ENCODE measurements at places on chromosomes 12 and 14.

DNA sequence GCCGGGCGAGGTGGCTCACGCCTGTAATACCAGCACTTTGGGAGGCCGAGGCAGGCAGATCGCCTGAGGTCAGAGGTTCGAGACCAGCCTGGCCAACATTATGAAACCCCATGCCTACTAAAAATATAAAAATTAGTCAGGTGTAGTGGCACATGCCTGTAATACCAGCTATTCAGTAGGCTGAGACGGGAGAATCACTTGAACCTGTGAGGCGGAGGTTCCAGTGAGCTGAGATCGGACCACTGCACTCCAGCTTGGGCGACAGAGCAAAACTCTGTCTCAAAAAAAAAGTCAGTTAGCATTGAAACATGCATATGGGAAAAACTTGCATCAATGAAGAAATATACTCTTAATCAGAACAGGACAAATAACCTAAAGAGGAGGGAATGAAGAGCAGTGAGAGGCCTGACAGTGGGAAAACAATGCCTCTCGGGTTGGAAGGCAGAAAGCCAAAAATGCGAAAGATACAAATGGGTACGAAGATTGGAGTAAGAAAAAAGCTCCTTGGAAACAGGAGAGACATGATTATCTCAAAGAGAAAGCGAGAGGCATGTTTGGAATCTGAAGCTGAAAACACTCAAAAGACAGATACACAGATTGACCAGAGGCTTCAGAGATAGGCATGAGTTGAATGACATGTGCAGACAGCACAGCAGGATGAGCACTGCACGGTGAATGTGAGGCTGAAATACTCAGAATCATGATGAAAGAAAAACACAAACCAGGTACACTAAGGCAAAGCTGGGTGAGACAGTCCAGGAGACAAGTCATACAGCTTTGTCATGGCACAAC lies 30.6 kb downstream of the RESF1 start:
- DNase-seq, result no peak

DNA sequence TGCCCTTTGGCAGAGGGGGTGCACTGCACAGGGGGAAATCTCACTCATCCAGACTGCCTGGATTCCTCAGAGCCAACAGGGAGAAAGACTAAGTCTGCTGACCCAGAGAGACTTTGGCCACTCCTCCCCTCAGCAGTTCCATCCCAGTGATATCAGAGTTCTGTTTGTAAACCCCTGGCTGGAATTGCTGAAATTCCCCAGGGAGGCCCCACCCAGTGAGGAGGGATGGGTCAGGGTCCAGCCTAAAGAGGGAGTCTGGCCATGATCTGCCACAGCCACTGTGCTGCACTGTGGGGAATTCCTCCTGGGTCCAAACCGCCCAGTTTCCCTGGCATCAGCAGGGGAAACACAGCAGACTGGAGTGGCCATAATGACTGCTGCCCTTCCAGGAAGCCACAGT lies 54.9 kb upstream of the USP15 start:
- no peak for DNase-seq

DNA sequence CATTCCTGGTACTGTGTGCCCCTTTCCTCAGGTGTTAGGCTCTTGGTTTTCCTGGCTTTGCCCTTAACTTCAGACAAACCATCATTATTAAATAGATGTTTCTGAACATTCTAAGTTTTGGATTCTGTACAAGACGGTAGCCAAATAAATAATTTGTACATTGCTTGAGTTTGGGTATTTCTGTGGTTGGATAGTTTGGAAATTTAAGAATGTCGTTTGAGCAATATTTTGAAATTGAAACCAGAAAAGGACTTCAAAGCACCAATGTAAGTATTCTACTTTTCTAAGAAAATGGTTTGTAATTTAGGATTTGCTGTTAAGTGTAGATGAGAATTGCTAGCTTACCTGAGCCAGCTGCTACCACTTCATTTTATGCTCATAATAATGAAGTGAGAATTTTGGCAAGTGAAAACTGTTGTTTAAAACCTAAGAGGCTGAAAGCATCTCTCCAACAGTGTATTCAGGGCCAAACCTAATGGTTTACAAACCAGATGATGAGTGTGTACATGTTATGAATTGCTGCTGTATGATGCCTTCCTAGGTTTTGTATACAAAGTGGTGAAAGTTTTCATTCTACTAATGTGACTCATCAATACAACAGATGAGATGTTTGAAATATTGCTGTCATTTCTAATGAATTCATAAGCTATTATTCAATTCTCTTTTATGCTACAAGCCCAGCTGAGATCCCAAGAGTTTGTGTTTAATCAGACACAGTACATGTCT lies 181.5 kb upstream of the PRKD1 start:
- DNase-seq, result peak; percentile 82

DNA sequence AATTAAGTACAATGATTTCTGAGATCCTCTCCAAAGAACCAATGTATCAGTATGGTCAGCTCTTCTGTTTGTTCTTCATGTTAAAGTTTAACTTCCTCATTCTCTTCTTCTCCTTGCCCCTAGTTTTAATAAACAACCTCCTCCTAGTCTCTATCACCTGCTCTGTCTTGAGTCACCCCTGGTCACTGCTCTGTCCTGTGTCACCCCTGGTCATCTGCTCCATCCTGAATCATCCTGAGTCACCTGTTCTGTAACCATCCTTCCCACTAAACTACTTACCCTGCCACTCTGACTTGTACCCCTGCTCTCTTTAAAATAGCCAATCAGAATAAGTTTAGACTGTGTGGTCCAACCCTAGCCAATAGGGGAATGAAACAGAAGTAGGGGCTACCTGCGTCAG lies 100.5 kb downstream of the ALG10B start:
- DNase-seq, result no peak

GRCh38 chr12:75862692-75863471 lies 168.7 kb downstream of the PHLDA1 start:
- DNase-seq, result no peak

DNA sequence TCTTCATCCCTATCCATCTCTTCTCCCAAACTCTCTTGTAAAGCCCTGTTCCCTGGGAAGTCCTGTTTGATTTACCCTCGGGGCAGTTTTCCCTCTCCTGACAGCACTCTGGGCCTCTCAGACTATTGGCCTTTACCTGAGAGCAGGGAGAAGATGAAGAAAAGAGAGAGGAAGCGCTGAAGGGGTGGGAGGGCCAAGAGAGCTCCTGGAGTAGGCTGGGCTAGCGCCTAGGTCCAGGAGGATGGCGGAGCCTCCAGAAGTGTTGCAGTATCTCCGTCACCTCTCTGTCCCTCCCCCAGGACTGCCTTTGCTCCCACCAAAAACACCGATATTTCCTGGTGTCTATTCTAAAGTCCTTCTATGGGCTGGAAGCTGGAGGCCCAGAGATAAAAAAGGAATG lies 5.7 kb upstream of the IGFBP6 start:
- DNase-seq, result no peak

DNA sequence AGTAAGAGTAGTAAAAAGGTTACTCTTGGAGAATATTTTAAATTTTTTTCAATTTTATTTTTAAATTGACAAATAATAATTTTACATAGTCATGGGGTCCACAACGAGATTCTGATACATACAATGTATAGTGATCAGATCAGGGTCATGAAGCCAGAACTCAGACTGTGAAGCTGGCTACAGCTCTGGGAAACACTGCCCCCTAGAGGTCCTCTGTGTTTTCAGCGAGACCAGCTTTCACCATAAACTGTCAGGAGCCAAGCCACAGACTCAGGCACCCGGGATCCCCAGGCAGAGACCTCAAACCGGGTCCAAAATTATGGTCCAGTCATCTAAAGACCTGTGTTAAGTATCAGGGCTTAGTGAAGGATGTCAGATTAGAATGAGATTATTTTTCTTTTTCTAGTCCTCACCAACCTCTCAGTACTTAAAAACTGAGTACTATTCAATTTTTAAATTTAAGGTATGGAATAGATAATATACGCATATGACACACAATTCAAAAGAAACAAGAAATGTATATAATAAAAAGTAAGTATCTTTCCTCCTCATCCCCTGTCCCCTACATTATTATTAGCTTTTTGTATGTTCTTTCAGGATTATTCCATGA lies 397.1 kb downstream of the MDGA2 start:
- peak; percentile 63 for DNase-seq

DNA sequence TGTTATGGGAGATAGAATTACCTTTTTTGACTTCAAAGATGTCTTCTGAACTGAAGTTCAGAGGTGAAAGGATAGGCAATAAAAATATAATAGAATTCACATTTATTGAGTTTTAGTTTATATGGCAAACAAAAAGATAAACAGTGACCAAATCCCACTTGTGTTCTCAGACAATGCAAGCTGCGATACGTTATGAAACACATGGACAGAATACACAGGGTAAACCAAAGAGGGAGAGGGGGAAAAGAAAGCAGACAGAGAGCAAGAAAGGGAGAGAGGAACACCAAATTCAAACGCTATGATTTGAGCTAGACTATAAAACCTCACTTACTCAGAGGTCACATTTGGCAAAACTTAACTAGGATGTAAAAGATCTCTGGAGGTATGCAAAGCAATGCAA lies 238.2 kb upstream of the FLRT2 start:
- DNase-seq, result no peak

- no peak for DNase-seq
Observed at GRCh38 chr12:70402597-70402996, 36.5 kb downstream of the KCNMB4 start.

GRCh38 chr12:92121826-92122225 lies 23.8 kb downstream of the BTG1 start:
- no peak for DNase-seq

DNA sequence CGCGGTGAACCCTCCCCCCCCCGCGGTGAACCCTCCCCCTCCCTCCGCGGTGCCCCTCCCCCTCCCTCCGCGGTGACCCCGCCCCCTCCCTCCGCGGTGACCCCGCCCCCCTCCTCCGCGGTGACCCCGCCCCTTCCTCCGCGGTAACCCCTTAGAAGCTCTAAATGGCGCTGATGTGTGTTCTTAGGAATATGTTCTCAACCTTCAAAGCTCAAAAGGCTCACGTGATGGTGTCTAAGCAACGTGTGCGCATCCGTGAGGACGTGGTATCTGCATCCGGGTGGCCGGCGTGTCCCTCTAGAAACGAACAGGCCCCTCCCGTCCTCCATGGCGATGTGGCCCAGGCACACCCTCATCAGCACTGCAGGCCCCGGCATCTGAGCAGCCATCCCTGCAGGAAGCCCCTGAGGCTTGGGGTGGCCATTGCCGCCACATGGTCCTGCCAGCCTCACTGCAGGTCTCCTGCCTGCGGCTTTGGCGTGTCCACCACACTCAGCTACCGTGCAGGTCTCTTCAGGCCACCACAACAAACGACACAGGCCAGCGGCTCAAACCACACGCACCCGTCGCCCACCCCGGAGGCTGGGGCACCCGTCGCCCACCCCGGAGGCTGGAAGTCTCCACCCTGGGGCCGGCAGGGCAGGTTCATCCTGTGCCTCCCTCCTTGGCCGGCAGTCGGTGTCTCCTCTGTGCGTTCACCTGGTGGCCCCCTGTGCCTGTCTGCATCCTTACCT lies 14.5 kb upstream of the FBRSL1 start:
- DNase-seq, result no peak

GRCh38 chr14:64174922-64175782 lies 119.0 kb downstream of the ESR2 start:
- no peak for DNase-seq

- no peak for DNase-seq
Observed at GRCh38 chr12:44335030-44335429, 499.1 kb downstream of the TMEM117 start.

DNA sequence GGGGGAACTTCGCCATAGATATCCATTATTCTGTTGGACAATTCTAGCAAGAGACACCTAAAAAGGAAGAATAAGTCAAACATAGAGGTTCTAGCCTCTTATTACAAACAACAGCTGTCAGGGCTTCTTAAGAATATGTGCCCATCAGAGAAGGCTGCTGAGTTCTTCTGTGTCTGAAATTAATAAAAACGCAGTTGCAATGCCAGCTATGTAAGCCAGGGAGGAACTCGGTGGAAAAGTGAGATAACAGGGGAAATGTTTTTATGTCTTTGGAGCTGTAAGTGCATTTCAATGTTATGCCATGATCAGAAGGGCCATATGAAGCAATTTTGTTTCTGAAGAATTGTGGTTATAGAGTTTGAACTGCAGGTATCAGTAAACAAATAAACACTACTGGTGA lies 95.0 kb downstream of the SYT1 start:
- DNase-seq, result no peak

DNA sequence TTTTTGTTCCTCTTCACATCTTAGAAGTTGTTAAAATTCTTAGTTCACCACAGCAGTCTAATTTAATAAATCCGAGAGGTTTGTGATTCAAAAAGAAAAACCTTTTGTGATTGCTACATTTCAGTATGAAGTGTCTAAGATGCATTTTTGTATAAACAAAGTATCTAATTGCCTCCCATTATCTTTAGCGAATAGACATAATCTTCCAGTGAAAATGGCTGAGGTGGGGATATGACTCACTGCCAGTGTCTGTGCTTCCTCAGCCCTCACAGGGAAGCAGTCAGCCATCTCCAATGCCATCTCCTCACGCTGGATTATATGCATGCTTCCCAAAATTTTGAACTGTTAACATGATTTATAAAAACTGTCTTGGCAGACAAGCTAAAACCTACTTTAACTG lies 7.6 kb downstream of the GCH1 start:
- DNase-seq, result no peak

- no peak for DNase-seq
Observed at GRCh38 chr12:75479963-75480461, 543 bp upstream of the GLIPR1 start.

GRCh38 chr14:79118291-79118690 lies 948.1 kb downstream of the NRXN3 start:
- DNase-seq, result no peak

Measured in NCI-H1105 treated with DMSO at 0.1 percent for 48 hours (cell line).